ENCODE measurements at places on chromosomes 1 and 21.

GRCh38 chr1:162329826-162330225 lies 46.8 kb downstream of the SPATA46 start:
- no peak for DNase-seq

DNA sequence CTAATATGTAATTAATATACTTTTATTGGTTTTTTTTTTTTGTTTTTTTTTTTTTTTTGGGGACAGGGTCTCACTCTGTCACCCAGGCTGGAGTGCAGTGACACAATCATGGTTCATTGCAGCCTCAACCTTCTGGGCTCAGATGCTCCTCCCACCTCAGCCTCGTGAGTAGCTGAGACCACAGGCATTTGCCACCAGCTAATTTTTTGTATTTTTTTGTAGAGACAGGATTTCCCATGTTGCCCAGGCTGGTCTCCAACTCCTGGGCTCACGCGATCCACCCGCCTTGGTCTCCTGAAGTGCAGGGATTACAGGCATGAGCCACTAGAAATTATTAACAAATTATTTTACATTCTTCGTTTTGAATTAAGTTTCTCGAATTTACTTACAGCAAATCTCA lies 16.8 kb upstream of the POGZ start:
- no peak for DNase-seq

GRCh38 chr1:9238134-9238533 lies 3.6 kb downstream of the H6PD start:
- DNase-seq, result no peak

GRCh38 chr1:219626865-219627264 lies 14.0 kb upstream of the ZC3H11B start:
- DNase-seq, result no peak

- DNase-seq, result no peak
Measured at GRCh38 chr21:45570826-45571601, 28.8 kb upstream of the SLC19A1 start.

GRCh38 chr1:10253755-10254154 lies 43.4 kb downstream of the KIF1B start:
- no peak for DNase-seq

DNA sequence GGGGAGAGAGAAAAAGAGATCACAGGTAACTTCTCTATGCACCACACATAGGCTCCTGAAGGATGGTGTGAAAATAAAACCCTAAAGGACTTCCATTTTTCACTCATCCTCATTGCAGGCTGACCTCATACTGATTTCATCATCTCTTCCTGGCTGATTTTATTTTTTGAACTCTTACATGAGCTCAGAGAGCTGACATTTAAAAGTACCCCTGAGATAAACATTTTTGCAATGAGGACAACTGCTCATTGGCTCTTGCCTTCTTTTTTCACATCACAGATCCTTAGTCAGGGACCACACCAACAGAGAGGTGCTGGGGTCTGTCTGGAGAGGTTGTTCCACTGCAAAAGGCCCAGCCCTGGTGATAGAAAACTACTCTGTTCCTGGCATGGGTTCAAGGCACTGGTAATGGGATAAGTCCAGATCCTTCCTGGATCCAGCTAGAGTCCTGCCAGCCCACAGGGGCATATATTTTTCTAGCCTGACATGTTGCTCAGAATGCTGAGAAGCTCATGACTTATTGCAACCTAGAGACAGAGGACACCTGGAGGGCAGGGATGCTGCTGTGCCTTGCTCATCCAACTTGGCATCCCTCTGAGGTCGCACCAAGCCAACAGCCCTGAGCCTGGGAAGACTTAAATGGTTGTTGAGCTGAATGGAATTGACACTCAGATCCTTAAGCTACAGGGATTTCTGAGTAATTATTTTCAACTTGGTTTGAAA lies 360.0 kb downstream of the HHAT start:
- no peak for DNase-seq

GRCh38 chr1:9671377-9672140 lies 20.0 kb downstream of the PIK3CD start:
- no peak for DNase-seq

- no peak for DNase-seq
Measured at GRCh38 chr1:204480515-204480914, 14.1 kb downstream of the PIK3C2B start.

GRCh38 chr1:190140644-190141043 lies 337.0 kb downstream of the BRINP3 start:
- DNase-seq, result no peak

- DNase-seq, result no peak
Measured at GRCh38 chr1:109529881-109530456, 9.7 kb upstream of the GPR61 start.

DNA sequence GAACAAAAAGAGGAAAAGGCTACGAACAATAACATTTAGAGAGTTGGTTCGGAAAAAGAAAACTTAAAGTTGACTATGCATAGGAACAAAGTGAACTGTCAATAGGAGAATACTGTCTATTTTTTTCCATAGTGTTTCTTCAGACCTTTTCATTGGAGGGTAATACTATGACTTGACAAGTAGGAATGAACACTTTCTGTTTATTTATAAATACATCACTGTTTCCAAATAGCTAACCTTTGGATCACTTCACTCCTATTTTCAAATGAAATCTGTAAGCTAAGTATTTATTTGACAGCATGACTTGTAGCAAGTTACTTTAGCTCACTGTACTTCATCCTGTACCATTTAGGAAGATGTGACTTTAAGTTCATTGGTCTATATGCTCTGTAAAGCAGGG lies 221.3 kb downstream of the COL24A1 start:
- DNase-seq, result no peak

- DNase-seq, result no peak
Measured at GRCh38 chr1:60866917-60867531, 215.3 kb upstream of the NFIA start.

GRCh38 chr1:24162201-24162600 lies 19.3 kb upstream of the IL22RA1 start:
- DNase-seq, result no peak

- no peak for DNase-seq
Measured at GRCh38 chr1:154207262-154207661, 1.1 kb upstream of the CFAP141 start.

DNA sequence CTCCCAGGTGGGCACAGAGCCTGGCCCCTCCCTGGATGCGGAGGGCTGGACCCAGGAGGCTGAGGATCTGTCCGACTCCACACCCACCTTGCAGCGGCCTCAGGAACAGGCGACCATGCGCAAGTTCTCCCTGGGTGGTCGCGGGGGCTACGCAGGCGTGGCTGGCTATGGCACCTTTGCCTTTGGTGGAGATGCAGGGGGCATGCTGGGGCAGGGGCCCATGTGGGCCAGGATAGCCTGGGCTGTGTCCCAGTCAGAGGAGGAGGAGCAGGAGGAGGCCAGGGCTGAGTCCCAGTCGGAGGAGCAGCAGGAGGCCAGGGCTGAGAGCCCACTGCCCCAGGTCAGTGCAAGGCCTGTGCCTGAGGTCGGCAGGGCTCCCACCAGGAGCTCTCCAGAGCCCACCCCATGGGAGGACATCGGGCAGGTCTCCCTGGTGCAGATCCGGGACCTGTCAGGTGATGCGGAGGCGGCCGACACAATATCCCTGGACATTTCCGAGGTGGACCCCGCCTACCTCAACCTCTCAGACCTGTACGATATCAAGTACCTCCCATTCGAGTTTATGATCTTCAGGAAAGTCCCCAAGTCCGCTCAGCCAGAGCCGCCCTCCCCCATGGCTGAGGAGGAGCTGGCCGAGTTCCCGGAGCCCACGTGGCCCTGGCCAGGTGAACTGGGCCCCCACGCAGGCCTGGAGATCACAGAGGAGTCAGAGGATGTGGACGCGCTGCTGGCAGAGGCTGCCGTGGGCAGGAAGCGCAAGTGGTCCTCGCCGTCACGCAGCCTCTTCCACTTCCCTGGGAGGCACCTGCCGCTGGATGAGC lies 34.2 kb downstream of the TRIM11 start:
- no peak for DNase-seq

DNA sequence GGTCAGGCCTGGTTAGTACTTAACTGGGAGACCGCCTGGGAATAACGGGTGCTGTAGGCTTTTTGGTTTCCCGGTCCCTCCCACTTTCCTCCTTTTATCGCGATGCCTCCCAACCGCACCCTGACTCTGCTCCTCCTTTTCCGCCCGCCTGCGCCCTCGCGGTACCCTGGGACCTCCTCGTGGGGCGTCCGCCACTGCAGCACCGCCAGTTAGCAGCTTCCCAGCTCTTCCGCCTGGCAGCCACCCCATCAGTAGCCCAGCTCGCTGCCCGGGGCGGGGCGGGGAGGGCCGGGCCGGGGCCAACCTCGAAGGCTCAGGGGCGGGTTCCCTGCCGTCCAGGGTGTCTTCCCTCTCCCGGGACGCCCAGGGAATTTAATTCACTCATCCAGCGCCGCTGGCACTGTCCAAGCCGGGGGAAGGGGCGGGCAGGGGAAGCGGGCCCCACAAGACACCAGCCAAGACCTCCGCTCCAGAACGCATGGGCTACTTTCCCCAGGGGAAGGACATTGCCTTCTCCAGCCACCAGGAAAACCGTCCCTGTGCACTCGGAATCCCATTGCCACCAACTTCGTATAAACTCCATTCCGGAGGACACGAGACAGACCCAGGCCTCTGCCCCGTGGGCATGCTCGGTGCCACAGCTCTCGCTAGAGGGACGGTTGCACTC lies 2.0 kb upstream of the ZNF678 start:
- DNase-seq, result no peak

DNA sequence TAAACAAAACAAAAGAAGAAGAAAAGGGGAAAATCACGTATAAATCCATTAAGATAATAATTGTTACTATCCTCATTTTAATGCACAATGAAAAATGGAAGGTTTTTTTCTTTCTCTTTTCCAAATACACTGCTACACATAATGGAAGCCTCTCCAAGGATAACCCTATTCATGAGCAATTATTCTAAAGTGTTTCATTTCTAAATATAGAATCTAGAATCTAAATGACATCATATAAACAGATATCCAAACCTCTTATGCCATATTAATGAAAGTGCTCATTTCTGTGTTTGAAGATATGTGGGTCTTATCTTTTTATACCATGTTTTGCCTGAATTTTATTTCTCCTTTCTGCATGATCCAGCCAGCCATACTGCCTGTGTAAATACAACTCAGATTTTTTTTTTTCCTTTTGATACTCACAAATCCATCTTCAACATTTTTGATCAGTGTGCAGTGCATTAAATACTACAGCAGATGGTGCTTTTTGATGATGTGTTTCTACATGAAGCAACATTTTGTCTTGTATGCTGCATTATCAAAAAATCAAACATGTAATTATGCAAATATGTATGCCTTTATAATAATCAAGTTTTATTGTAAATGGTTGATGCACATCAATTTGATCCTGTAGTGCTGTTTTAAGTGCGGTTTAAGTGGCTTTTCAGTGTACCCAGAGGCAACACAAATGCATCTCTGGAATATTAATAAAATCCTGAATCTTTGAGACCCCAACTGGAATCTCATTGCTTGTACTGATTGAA lies 625.6 kb upstream of the PTBP2 start:
- no peak for DNase-seq

DNA sequence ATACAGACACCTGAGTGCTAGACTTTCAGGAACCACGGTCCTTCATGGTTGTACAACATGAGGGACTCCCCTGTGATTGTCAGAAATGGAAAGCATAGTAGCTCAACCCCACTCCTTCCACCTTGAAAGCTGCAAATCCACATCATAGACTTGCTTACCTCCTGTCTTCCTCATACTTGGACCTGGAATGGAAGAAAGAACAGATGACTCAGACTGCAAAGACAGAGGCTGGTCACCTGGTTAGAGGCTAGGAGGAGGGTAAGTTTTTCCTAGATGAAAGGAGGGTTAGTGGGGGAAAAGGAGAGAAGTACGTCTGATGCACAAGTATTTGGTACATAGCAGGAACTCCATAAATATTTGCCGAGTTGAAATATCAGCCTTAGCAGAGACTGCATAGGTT lies 37.2 kb downstream of the LRRC71 start:
- no peak for DNase-seq

DNA sequence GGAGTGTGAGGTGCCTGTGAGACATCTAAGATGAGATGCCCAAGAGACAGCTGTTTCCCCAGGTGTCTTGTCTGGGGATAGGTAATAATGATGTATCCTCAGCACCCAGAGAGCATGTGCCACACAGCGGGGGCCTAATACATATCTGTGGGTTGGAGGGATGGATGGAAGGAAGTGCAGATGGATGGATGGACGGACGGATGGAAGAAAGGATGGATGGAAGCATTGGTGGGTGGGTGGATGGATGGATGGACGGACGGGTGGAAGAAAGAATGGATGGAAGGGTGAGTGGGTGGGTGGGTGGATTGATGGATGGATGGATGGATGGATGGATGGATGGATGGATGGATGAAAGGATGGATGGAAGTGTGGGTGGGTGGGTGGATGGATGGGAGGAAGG lies 78.5 kb upstream of the EFHD2 start:
- DNase-seq, result no peak

DNA sequence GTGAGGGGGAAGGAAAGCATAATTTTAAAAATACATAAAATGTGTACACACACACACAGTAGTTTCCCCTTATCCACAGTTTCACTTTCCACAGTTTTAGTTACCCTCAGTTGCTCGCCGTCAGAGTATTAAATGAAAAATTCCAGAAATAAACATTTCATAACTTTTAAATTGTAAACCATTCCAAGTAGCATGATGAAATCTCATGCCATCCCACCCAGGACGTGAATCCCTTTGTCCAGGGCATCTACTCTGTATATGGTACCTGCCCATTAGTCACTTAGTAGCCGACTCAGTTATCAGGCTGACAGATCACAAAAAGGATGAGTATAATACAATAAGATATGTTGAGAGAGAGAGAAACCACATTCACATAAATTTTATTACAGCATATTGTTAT lies 36.2 kb downstream of the EPS15 start:
- no peak for DNase-seq

- no peak for DNase-seq
Measured at GRCh38 chr1:87869567-87869966, 540.9 kb downstream of the LMO4 start.

DNA sequence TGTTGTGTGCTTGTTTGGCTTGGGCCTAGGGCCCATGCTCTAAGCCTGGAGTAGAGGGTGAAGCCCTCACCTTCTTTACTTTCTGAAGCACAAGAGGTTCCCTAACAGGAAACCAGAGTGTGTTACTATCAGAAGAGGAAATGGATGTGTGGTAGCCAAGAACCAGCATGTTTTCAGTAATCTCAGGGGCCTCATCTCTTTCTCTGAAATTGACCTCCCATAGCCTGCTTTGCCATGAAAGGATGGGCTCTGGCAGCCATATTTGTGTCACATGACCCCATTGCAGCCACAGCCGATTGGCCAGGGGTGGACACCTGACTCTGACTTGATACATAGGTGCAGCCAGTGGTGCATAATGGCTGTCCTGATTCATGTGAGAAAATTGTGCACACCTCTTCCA lies 18.6 kb downstream of the A3GALT2 start:
- DNase-seq, result no peak

DNA sequence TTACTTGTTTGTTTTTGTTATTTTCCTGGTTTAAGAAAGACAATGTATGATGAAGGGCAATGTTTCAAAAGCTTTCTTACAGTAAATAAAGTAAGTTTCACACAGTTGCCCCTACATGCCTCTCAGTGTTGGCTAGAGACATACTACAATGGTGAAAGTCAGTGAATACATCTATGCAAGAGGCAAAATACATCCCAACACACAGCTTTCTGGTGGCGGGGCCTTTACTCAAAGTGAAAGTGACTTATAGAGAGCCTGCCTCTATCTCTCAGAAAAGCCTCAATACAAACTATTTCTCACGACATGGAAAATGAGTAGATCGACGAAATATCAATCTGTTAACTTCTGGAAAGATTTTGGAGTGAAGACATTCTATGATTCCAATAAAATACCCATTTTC lies 122.3 kb downstream of the SLC30A10 start:
- DNase-seq, result no peak
